AML-193 (cell line): ENCODE measurements at places on chromosomes 3 and 15.

- no peak for DNase-seq
Measured at GRCh38 chr3:135911110-135911509, 54.4 kb upstream of the PPP2R3A start.

DNA sequence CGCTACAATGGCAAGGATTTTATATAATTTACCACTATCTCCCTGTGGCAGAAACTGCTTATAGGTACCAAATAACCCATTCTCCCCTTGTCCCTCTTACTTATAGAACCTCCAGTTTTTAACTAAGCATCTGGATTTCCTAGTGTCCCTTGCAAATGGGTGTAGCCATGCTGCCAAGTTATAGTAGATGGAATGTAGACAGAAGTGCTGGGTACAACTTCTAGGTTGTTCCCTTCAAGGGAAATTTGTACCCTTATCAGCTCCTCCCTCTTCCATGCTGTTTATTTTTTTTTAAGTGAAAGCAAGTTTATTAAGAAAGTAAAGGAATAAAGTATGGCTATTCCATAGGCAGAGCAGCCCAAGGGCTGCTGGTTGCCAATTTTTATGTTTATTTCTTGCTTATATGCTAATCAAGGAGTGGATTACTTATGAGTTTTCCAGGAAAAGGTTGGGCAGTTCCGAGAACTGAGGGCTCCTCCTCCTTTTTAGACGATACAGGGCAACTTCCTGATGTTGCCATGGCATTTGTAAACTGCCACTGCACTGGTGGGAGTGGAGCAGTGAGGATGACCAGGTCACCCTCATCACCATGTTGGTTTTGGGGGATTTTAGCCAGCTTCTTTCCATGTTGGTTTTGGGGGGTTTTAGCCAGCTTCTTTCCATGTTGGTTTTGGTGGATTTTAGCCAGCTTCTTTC, 40.1 kb upstream of the TM4SF19 start:
- no peak for DNase-seq

DNA sequence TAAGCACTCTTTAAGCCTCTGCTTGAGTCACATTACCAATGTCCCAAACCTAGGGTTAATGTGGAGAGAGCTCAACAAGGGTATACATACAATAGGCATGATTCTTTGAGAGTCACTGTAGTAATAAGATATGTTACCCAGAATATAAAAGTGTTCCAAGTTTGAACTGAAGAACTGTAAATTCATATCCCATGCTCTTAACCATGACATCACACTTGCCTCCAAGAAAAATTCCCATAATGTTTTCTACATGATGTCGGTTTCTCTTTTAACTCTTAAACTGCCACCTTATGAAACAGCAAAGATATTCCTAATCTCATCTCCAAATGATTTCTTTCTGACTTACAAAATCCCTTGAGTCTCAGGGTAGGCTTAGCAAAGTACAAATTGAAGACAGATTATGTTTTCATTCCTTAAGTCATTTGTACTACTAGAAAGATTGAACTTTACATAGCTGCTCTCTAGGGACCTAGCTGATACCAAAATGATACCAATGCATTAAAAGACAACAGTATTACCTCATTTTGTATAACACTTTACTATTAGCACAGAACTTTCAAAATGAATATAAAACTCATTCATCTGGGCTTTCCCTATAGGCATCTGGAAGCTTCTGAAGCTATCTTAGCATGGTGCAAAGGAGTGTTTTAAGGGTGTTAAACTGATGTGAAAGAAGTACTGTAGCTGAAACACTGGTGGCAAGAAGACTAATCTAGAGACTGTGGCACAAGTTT, 127.1 kb downstream of the KCNMB2 start:
- no peak for DNase-seq

GRCh38 chr3:48301800-48302166, 31.7 kb downstream of the SPINK8 start:
- DNase-seq: peak; percentile 63

GRCh38 chr3:155088706-155089345, 8.7 kb downstream of the MME start:
- DNase-seq: no peak

DNA sequence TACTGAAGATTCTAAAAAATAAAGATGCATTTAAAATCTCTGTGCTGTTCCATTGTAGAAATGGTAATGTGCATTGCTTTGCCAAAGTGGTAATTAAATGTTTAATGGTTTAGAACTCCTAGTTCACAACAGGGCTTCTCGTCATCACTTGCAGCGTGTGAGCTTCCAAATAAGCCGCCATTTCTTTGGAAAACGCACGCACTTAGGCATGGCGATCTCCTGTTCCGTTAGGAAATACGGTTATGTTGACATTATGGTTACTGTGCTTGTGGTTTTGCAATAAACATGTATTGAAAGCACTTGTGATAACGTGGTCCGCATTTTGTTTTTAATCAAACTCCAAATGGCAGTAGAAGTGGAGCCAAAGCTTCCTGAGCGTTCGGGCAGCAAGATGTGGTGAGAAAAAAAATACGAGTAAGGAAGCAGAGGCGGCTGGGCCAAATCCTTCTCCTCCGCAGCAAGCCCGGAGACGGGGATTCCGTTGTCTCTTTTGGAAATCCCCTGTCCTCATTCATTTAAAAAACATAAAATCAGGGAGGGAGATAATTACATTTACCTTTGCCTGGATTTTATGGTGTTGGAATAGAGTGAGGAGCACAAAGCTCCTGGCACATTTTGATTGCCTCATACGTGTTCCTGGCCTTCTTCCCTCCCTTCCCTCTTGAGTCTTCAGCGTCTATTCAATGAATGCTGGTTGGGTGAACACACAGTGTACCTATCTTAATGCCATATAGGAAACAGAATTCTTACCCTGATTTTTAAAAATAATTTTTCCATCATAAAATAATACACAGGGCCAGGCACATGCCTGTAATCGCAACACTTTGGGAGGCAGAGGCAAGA, 97.5 kb downstream of the SLC49A4 start:
- DNase-seq: no peak

GRCh38 chr3:132198516-132198915, 118.7 kb upstream of the ACP3 start:
- no peak for DNase-seq

- peak; percentile 13 for DNase-seq
Measured at GRCh38 chr15:50675535-50676144, 11.0 kb downstream of the TRPM7 start.

- DNase-seq: no peak
Measured at GRCh38 chr3:170346481-170347392, 10.8 kb upstream of the SKIL start.

DNA sequence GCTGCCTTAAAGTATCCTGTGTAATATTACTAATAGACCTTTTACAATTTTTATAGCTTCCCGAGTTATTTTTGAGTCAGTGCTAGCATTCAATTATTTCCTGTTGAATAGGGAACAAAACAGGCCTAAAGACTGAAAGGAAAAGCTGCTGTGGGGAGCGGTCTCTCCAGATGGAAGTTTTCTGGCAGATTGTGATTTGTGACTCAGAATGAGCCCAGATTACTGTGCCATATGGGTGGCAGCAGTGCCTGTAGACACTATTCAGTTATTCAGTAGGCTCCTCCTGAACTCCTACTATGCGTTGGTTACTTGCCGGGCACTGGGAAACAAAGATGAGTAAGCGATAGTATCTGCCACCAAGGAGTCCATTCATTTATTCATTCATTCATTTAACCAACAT, 211.8 kb downstream of the CHST2 start:
- no peak for DNase-seq

DNA sequence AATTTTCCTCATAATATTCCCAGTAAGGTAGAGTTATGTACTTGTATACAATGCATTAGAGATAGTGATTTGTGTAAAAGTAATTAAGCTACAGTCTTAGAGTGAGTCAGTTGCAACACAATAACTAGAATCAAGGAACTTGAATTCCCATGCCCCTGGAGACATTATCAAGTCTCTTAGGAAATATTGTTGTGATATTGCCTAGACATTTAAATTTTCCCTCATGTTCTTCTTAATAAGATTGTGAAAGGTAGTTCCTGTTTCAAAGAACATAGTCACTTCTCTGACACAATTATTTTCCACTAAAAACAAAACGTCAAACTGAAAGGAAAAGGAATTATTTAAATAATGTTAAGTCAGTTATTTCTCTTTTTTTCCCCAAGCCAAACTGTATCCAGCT, 13.0 kb upstream of the ATP1B3 start:
- DNase-seq: peak; percentile 99
